Umbilical cord (tissue), 2 donors: ENCODE measurements at places on chromosomes 12 and 14. TPM values are rescaled to one million over a fixed set of nuclear protein-coding genes. Genes with fewer than 3 reads are reported as not detected.
A peak's percentile ranks its signal among the peaks of the same experiment; 100 is the strongest.

Gene OR6C2
- total RNA-seq = 11.8 TPM

Gene KRT77
- 0.96 TPM for total RNA-seq

DNA sequence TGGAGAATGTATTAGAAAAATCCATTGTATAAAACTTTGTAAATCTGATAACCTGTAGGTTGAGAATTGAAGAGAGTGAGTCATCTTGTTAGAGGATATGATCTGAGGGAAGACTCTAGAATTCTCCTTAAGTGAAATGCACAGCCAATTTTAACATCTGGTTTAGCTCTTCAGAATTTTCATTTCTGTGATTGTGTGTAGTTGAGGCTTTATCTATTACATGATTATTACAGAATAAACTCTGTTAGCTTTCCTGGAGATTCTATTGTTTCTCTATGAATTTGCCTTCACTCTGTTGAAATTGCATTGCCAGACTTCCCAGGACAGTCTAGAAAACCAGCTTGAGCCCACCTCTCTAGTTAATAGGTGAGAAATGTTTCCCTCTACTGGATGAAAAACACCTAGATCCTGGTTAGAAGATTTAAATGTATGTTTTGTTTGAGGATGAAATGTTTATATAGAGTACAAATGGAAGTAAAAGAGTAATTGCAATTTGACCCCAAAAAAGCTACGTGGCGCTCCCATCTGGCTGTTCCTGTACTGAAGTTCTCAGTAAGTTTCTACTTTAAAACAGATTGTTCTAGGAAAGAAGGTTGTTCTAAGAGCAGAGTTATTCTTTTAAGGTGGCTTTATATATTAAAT, 2.9 kb downstream of the NUDT4 start:
- DNase-seq = peak; percentile 60

DNA sequence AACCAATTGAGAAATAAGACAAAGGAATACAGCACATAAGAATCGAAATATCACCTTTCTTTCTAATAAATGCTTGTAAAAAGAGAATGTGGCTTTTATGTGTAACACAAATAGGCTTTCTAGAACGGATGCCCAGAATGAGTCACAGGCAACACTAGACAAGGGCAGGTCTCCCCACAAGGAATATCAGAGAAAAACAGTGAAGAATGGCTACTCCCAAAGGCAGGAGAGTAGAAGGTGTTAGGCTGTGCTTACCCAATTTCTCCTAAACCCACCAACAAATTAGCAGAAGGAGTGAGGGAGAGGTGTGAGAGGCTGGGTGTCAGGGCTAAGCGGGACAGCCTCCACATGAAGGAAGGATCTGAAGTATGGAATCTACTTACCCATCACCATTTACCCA, 55.2 kb downstream of the GALNT4 start:
- no peak for DNase-seq
